ENCODE measurements at places on chromosomes 16 and 17.

- DNase-seq = no peak
Measured at GRCh38 chr17:74670329-74670728, 42.4 kb downstream of the CD300LF start.

- DNase-seq = peak; percentile 25
Measured at GRCh38 chr17:78170692-78171590, 2.6 kb downstream of the SYNGR2 start.

DNA sequence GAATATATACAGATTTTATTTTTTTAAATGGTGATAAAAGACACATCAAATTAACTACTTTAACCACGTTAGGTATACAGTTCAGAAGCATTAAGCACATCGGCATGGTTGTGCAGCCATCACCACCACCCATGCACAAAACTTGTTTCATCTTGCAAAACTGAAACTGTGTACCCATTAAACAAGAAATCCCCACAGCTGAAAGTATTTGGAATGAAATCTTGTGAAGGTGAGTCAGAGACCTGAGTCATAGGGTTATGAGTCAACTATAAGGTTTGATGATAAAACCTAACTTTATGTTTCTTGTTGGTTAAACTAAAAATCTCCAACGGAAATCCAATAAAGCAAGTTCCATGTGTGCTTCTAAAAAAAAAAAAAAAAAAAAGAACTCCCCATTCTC lies 561.6 kb upstream of the PSMD7 start:
- DNase-seq = no peak

DNA sequence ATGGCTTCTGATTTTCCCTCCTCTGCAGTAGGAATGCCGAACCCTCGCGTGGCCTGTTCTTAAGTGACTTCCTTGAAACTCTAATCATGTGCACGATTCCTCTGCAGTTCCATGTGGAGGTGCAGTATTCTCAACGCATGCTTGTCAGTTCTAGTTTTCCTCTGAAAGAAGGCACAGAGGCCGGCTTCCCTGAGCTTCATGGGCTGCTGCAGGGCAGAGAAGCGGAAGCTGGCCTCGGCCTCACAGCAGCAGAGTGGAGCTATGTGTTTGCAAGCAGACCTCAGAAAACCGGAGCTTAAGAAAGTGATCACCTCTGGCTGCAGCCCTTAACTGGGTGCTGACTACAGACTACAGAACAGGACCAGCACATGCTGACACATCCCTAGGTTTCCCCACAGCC lies 500.7 kb downstream of the GRIN2A start:
- DNase-seq = no peak

DNA sequence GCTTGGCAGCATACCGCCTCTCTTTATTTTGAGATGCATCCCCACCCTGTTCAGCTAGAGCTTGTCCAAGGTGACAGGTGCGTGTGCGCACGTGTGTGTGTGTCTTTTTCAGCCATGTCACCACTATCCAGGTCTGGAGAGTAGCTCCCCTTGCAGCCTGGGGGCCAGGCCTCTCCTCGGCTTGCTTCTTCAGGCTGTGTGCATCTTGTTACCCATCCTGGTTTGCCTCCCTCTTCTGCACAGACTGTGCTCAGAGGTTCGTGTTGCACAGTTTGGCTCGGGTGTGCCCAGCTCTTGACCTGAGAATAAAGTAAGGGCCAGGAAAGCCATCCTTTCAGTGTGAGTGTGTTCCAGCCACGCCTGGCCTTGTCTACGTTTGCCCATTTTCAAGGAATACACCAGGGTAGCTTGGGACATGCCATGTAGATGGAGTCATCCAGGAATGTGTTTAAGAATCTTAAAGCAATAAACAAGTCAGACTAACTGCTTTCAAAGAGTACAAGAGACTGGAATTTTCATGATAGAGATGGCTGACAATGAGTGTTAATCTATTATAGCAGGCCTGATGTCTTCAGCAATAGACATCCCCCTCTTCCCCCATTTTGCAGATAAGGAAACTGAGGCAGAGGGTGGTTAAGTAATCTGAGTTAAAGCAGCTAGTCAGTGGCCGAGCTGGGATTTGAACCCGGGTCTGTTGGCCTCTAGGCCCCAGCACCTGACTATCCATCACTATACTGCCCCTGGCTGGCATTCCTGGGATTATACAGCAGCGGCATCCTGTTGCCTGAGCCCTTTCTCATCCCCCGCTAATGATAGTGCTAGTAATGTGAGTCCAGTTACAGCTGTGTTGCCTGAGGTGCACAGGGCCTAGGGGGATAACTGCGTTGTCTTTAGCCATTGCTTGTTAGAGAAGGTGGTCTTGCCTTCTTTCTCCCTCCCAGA lies 77.9 kb downstream of the KSR1 start:
- DNase-seq = no peak

- DNase-seq = no peak
Measured at GRCh38 chr17:72342627-72343527, 222.1 kb downstream of the SOX9 start.

DNA sequence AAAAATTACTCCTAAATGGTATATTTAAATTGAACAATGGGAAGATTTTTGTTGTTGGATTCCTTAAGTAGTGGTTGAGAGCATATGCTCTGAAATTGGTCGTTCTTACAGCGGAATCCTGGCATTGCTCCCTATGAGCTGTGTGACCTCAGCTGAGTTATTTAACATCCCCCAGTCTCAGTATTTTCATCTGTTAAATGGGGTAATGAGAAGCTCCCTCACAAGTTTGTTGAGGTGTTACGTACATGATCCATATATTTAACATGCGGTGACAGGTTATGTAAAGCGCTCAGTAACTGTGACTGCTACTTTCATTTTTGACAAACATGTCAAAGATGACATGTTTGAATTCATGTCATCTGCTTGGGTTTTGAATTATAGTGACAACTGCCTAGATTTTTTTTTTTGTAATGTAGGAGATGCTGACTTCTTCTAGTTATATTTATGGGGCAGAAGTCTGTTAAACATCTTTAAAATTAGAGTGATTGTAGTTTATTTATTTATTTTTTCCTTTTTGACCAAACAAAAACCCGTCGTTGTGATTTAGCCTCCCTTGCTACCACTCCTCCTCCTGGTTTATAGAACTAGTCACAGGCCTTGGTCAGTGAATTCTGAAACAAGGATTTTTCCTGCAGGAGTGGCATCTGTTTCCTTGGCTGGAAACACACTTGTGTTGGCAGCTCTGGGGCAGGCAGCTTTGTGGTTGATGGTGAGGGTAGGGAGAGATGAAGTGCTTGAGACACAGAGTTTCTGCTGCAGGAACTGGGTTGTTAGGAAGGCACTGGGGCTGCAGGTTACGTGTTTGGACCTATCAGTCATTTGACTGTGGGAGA lies 268.8 kb downstream of the SNX29 start:
- DNase-seq = no peak
